ENCODE measurements at places on chromosomes 16 and 17.

DNA sequence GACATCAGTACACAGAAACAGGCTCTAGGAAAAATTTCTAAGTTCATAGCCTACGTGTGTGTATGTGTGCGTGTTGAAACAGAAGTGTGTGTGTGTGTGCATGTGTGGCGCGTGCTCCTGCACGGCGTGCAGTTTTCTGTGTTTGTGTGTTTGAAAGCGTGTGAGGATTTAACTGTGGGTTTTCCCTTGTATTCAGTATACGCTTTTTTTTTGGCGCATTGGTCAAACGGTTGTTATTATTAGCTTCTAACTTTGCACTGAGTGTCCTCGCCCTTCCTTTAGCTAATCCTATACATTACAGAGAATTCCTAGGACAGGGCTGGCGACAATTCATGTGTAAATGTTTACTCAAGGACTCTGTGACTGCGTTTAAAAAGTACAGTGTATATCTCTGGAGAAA lies 23.0 kb downstream of the TMC6 start:
- DNase-seq = no peak

GRCh38 chr16:50517450-50518252 lies 30.5 kb upstream of the NKD1 start:
- DNase-seq = no peak

- no peak for DNase-seq
Measured at GRCh38 chr16:66899310-66899944, 19.1 kb downstream of the PDP2 start.

- DNase-seq = no peak
Measured at GRCh38 chr17:57234739-57235092, 21.6 kb upstream of the MSI2 start.

DNA sequence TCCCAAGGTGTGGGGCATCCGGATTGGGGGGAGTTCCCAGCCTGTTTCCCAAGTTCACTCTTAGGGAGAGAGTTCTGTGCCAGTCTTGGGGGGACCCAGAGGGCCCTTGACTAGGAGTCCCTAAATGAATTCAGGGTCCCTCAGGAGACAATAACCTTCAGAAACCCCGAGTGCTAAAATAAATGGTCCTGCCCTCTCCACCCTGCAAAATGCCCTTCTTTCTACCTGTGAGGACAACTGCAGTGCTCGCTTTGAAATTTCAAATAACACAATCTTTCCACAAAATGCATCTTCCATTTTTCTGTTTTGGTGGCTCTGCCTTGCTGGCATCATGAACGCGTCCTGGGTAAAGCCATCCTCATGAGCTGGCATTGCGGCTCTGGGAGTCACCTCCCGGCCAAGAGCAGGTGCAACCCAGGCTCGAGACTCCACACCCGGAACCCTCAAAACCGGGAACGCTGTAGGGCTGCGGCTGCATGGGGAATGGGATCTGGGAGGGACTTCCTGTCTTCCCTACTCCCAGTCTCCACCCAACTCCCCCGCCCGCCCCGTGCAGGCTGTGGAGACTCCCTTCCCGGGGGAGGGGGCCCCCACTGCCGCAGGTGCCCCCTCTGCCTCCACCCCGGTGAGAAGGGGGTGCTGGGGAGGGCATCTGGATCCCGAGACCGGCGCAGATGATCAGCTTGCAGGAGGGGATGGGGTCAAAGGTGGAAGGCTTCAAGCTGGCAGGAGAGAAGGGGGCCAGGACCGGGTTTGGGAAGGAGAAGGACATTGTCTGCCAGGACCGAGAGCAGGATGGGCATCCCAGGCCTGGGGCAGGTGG lies at the start of gene ZNF205:
ZNF205 (plus strand) TSS at position 529 of the 823 bp plus-strand sequence. CDS start 845 bp downstream, outside the sequence.
- DNase-seq = no peak

DNA sequence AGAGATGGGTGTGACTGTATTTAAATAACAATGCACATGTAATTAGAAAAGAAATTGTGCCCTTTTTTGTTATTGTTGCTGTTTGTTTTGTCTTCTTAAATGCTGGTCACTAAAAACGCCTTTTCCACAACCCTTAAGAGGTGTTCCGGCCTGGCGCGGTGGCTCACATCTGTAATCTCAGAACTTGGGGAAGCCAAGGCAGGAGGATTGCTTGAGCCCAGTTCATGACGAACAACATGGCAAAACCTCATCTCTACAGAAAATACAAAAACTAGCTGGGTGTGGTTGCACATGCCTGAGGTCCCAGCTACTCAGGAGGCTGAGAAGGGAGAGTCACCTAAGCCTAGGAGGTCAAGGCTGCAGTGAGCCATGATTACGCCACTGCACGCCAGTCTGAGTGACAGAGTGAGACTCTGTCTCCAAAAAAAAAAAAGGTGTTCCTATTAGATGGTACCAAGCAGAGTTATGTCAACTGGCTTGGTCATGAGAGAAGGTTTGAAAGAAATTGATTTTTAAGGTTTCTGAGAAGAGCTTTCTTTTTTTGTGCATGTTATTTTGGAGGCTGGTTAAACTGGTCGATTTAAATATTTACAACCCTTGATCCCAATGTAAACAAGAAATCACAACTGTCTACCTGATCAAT lies 23.5 kb upstream of the RFFL start:
- no peak for DNase-seq

DNA sequence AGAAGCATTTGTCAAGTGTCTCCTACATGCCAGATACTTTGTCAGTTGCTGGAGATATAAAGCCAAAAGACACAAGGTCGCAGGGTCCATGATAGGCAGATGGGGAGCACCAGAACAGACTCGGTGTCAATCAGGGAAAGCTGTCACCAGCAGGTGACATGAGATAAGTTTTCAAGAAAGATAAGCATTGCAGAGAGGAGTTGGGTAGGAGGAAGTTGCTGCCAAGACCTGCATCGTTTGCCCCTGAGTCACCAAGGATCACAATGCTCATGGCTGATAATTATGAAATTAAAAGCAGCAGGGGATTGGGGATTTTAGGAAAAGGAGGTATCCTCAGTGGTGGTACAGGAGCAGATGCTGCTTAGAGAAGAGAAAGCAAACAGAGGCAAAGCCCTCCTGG lies 551.1 kb upstream of the CDH11 start:
- no peak for DNase-seq

DNA sequence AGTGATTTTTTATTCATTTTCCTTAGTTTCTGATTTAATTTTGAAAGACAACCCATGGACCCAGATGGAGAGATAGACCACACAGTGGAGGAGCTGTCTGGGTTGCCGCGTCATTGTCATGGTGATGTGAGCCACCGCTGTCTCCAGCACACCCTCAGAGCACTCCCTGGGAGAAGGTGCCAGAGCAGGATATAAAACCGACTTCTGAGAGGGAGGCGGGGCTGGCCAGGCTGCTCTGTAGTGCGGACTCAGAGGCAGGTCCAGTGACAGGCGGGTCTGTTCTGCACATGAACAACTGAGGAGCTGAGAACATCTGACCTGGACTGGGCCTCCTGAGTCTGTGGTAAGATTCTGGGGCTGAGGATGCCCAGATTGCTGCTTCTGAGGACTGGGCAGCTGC lies 216.3 kb upstream of the NLRP1 start:
- no peak for DNase-seq

DNA sequence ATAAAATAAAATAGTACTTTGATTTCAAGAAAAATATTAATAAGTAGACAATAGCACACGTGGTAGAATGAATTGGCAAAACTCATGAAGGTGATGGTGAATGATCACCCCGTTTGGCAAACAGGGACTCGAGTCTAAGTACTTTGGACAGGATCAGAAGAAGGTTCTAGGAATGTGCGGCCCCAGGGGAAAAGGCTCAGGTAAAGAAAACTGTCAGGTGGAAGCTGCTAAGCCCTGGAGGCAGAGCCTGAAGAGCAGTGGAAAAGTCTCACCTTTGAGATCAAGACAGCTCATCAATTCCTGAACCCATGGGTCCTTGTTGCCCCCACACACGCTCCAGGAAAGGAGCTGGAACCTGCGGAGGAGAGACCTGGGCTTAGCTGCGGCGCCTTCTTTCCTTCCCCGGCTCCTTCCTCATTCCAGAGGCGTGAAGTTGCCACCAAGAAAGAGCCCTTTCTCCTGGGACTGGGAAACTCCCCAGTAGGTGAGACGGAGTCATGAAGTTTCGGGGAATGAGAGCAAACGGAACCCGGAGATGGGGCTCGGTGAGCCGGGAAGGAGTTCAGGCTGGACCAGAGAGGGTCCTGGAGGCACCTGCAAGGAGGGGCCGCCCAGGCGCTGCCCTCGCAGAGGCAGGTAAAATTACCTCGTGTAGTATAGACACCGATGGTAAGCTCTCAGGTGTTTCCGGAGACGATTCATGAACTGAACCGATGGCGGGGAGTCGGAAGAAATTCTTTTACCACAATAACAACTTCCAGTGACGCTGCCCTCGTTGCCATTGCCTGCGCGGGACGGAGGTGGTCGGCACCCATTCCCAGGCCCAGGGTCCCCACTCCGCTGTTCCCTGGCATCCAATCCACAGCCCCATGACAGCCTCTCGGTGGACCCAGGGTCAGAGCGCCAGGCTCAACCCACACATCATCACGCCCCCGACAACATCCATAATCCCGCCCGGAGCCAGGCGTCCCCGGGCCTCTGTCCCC lies 1.2 kb upstream of the ZMYND15 start:
- no peak for DNase-seq

GRCh38 chr16:5875416-5875815 lies 777.8 kb upstream of the EEF2KMT start:
- DNase-seq = no peak

- DNase-seq = no peak
Measured at GRCh38 chr17:21368545-21369246, 7.5 kb upstream of the KCNJ12 start.

- DNase-seq = no peak
Measured at GRCh38 chr17:31582151-31582907, 190.9 kb downstream of the RAB11FIP4 start.

DNA sequence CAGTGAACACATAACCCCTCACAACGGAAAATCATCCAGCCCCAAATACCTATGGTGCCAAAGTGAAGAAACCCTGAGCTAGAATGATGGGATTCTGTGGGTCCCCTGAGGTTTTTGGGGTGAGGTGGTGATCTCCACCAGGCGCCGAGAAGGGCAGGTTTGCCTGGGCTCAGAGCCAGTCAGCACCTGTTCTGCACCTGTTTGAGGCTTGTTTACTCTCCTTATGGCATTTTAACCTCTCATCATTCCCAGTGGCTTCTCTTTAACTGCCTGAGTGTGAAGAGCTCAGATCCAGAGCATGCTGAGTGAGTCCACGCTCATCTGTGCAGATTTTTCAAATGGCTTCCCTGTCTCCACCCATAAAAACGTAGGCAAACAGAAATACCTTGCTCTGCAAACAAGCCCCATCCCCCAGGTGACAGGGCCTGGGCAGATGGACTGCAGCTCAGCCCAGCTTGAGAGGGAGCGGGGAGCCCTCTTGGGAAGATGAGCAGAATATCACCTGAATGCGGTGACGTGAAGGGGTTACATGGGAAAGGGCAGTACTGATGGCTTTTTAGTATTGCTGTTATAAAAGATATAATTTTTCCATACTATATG lies 40.1 kb upstream of the CLEC19A start:
- DNase-seq = no peak

GRCh38 chr16:1884889-1885288 lies 12.9 kb upstream of the MEIOB start:
- no peak for DNase-seq
